Stimulated activated CD8-positive, alpha-beta memory T cell treated with anti-CD3 and anti-CD28 coated beads, Interleukin-7, amount 100 ng/mL, for 1 hour (primary cell): ENCODE measurements at places on chromosomes 7 and 10.

GRCh38 chr7:8114175-8114574, 145.6 kb downstream of the GLCCI1 start:
- no peak for DNase-seq

DNA sequence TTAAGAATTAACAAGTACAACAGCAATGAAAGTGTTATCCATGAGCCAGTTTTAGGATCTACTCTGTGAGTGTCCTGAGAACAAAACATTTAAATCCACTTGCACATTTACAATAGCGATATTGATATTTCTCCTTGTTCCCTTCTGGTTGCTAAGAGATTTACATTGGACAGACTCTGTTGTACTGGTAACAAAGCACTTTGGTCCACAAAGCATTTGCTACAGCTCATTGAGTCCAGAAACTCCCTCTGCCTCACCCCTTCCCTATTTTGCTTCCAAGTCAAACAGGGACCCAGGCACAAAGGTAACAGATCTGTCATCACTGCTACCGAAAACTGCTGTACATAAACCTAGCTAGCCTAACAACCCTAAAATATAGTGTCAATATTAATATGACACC, 2.1 kb downstream of the ANK3 start:
- DNase-seq, result no peak

GRCh38 chr10:48758411-48758810, 73.7 kb downstream of the WDFY4 start:
- no peak for DNase-seq

DNA sequence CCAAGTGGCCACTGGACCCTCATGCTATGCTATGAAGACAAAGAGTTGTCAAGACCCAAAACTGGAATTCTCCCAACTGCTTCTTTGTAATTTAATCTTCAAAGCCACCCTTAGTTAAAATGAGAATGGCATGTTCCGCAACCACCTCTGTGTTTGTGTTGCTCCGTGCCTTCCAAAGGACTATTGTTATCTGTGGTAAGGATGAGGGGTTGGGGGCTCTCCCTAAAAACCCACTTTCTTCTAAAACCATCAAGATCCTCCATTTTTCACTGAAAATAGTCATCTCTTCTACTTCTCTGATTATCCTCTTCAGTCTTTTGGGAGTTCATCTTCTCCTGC, 222.1 kb upstream of the AOAH start:
- no peak for DNase-seq

- DNase-seq, result no peak
Observed at GRCh38 chr7:150398965-150399320, 19.8 kb downstream of the ZNF775 start.

DNA sequence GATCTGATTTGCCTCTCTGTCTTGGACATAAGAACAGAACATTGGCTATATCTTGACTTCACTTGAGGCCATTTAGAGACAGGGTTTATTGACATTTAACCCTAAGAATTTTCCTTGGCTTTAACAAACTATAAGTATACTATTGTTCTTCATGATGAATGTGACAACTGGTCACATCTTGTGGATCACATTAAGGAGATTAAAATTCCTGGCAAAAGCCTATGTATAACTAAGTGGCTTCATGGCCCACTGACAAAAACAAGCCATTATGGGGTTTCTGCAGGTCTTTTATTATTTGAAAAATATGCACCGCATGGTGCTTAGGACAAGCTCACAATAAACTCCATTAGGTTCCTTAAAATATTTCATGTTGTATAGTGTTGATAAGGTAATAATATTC, 54.8 kb downstream of the THNSL1 start:
- no peak for DNase-seq

DNA sequence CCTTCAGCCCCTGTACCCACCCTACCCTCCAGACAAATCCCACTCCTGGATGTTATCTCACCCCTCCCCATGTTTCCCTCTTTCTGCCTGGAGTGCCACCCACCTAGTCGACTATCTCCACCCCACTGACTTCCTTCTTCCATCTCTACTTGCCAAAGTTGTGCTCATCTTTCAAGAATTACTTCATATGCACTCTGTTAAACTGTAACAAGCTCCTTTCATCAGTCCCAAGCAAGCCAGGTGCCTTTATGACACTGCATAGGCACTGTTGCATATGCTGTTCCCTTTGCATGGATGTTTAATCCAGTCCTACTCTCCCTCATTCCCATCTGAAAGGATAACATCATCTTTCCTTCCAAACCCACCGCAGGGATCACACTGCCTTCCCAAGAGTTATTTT, 8.9 kb upstream of the CDK1 start:
- no peak for DNase-seq

DNA sequence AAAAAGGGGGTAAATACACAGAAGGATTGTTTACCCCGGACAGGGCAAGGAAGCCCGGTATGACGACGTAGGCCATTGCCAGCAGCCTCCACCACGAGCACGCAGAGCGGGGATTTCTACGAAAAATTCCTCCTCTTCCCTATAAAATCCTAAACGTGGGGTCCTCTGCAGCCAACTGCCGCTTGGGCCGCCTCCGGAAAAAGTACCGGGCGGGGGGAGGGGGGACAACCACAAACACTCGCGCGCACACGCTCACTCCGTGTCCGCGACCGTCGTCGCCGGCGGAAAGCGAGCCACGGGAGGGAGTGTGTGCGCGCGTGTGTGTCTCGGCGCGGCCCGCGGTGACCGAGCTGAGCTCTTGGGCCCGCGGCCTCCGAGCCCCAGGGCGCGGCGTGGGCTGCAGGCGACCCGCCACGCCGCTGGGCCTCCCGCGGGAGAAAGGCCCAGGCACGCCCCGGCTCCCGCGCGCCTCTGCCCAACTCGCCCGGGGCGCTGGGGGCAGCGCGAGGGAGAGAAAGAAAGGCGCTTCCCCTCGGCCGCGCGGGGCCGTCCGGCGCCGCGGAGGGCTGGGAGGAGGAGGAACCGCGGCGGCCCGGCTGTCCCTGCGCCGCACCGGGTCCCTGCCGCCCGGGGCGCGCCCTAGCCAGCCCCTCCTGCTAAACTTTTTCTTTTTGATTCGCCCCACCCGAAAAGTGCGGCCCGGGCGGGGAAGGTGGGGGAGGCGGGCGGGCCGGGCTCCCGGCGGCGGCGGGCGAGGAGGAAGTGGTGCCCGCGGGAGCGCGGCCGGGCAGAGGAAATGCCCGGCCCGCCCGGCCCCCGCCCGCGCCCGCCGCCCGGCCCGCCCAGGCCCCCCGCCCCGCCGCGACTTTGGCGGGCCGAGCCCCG, 1.5 kb downstream of the CTBP2 start:
- no peak for DNase-seq

GRCh38 chr7:54252256-54253035, 289.7 kb upstream of the VSTM2A start:
- no peak for DNase-seq

DNA sequence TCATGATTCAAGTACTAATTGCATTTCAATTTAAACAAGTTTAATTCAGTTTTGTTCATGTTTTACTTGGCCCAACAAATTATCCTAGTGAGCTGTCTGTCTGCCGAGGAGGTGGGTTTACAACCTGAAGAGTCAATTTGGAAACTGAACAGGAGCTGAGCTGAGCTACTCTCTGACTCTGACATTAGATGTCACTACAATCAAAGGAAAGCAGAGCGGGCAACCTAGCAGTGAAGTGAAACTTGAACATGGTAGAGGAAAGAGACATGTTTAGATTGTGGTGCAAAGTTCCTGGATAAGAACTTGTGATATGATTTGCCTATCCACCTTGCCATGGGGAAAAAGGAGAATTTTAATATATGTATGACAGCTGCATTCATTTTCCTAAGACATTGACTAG, 9.6 kb upstream of the AGR3 start:
- DNase-seq, result no peak

DNA sequence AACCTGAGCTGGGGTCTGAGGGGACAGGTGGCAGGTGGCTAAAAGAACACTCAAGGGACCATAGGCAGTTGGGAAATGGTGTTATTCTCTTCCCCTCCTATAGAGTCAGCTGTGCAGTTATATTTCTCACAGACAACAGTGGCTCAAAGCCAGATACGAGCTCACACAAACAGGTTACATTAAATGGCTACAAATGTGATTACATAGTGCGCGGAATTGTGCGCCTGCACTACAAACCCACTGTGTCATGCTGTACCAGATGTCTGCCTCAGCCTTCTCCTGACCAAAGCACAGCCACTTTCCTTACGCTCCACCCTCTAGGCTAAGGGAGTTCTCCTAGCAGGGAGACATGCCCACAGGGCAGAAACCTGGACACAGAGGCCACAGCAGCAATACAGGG, 387.2 kb downstream of the CNTNAP2 start:
- DNase-seq, result no peak

GRCh38 chr7:95342642-95343307, 18.4 kb upstream of the PON1 start:
- no peak for DNase-seq

DNA sequence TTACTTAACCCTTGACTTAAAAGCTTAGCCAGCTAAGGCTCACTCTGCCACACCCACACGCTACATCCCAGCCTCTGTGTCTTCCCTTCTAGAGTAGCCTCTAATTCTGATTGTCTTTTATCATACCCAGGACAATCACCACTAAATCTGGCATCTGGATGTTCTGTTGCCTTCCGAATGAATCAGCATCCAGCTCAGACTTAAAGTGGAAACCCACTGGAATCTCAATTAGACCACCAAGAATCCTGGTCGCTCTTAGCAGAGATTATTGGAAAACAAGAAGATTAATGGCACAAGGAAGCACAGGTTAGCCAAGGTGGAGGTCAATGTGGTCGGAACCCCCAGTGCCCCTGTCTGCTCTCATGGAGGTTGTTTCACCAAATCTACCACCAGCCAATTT, 404.2 kb upstream of the FOXK1 start:
- DNase-seq, result no peak

DNA sequence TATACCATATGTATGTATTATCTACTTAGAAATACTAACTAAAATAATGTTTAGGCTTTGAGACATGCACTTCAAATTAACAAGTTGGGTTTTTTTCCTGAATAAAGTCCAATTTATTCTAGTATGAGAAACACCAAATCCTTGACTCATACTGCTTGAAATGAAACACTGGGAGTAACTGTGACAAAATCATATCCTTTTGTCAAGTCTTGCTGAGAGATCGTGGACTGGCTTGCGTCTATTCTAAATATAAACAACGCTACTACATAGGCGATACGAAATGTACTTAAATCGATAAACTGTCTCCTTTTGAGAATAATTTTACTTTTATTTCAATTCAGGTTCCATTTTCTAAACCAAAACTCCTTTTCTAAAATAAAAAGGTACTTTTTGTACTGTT, 16.3 kb downstream of the SMURF1 start:
- DNase-seq, result no peak

GRCh38 chr10:112675560-112676083, 228.6 kb downstream of the VTI1A start:
- DNase-seq, result no peak

- DNase-seq, result no peak
Observed at GRCh38 chr7:29287366-29287765, 92.8 kb downstream of the CHN2 start.

DNA sequence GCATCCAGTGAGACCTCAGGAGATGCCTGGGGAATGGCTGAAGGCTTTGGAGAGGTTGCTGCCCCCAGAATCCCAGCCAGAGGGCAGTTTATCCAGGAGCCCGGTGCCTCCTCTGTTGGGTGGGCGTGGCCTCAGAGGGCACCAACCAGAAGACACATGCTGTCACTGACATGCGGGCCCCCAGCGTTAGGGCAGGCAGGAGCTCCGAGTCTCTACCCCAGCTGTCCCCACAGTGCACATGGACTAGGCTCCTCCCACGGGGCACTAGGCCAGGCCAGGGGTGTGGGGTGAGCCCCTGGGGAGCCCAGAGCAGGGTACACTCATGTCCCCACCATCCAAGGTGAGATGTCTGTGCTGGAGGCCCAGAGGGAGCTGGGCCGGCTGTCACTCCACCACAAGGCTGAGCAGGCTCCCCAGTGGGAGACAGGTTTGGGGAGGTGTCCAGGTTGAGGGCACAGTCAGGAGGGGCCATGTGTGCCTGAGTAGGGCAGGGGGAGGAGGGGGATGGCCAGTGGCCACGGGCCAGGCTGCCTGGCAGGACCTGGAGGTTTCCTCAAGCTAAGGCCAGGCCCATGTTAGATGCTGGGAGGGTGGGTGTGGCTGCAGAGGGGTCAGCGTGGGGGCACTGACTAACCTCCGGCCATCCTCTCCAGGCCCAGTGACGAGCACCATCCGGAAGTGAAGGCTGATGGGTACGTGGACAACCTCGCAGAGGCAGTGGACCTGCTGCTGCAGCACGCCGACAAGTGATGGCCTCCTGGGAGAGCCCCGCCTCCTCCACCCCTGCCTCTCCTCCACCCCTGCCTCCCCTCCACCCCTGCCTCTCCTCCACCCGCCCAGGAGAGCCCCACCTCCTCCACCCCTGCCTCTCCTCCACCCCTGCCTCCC, 131.3 kb downstream of the FAM53B start:
- DNase-seq, result no peak

GRCh38 chr10:107687701-107688100, 523.2 kb upstream of the SORCS1 start:
- DNase-seq, result no peak

DNA sequence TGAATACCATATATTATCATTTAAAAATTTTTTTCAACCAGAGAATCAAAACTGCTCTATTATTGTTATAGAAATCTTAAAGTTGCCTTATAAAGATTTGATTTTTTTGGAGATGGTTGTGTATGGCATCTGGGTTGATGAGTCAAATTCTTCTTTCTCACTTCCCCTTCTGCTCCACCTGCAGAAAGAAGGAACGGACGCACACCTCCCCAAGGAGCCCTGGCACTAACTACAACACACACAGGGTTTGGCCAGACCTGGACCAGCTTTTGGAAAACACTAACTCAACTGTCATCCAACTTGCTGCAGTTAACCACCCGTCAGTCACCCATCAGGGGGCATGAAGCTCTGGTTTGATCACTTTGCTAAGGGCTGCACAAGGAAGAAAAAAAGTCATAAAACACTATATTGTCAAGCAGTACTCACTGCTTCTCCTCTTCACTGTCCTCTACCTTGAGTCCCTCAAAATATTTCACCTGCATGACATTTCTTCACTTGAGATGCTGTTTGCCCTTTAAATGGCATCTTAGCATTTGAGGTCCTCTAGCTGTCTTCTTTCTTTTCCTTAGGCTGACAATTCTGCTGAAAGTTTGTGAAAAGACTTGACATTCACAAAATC, 266.7 kb upstream of the PHF14 start:
- no peak for DNase-seq

GRCh38 chr7:82212466-82212865, 231.1 kb downstream of the CACNA2D1 start:
- DNase-seq, result no peak

GRCh38 chr7:835485-836401, 3.5 kb downstream of the SUN1 start:
- DNase-seq, result no peak
